ENCODE measurements at places on chromosomes 4 and X.

DNA sequence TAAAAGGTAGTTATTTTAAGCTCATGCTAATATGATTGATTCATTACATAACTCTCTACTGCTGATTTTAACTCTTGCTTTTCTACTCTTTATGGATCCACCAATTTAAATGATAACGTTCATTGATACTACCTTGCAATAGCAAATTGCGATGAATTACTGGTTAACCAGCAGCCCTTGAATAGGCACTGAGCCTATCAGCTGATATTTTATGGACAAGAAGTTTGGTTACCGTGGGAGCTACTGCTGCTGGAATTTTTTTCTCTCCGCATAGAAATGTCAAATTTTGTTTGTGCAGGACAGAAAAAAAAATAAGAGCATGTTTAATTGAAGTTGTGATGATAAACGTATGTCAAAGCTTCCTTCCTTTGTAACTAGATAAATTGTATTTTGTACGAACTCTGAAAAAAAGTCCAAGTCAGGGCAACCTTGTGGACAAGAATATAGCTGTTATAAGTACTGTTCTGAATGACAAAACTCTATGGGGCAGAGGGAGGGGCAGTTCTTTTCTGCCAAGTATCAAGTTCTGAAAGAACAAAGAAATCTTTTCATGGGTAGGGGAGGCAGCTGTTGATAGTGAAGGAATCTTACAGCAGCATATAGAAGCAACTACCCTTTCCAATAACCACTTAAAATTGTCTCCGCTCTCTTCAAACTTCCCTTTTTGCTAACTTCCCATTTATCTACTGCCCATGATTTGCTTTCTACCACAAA is 434.9 kb upstream of the PABPC4L start:
- DNase-seq = no peak

DNA sequence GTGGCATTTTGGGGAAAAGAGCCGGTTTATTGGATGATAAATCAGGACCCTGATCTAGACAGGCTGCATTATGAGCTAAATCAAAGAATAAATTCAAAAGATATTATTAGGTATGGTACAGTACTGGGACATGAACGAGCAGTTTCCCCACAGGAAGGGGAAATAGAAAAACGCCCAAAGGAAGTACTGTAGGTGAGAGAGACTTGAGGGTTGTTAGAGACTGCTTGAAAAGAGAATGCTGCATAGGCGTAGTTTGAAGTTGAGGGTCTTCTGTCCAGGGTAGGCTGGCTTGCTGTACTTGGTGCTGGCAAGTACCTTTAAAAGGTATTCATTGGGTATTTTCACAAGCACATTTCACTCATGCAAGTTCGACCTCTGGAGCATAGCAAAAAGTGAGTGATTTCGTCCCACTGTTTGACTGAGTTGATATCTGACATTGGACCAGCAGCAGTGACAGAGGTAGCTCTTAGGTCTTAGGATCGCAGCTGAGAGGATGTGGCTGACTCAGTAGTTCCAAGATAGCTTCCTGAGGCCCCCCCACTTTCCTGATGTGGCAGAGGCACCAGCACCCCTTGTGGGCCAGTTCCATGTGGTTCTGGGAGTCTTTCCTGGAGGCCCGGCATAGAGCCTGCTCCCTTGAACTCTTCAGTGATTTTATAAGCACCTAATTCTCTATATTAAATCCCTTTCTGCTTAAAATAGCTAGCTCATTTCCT is 64.3 kb downstream of the TMEM131L start:
- no peak for DNase-seq

GRCh38 chrX:10329984-10330383 is 173.2 kb downstream of the CLCN4 start:
- no peak for DNase-seq

GRCh38 chr4:43339435-43339834 is 446.9 kb downstream of the GRXCR1 start:
- DNase-seq = no peak

DNA sequence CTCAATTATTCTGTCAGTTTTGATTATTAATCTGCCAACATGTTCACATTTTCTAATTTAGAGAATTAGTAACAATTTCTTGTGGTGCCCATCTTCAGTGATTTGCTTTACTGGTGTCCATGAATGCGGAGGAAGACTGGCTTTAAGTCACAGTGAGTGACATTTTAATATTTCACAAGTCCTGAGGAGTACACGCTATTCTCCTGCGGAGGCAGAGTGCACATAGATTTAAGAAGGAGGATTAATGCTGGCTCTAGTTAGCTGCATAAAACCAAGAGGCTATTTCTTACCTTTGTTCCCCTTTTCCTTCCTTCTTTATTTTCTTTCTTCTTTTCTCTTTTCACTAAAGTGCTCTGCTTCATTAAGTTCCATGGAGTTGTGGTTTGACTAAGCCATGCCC is 495.2 kb upstream of the IGFBP7 start:
- DNase-seq = no peak

GRCh38 chr4:682490-683172 is 6.3 kb downstream of the SLC49A3 start:
- DNase-seq = no peak
